ENCODE measurements at places on chromosomes 5 and 9.

DNA sequence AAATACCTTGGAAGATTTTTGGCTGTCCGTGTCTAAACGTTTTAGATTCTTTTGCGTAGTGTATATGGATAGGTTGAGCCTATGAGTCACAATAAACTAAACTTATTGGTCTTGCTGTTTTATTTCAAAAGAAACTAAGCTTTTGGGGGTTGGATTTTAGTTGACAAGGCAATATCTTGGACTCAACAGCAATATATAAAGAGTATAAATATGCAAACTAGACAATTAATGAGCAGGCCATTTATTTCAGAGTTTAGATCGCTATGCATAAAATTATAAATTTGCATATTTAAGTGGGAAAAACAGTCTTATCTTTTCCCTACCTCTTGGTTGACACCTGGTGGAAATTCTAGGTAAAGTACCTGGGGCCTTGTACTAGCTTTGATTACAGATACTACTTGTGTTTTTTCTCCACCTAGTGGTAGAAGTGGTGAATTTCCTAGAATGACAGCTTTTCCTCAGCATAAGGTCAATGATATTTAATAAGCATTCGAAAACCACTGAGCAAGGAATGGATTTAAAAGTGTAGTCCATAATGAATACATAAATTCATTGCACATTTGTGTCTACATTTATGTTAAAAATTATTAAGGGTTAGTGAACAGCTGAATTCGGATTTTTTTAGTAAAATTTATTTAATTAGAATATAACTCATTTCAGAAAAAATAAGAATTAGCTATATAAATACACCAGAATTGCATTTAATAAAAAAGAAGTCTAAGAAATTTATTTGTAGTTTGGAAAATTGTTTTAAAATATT, 1.7 kb upstream of the ARRDC3 start:
- DNase-seq: peak; percentile 74

DNA sequence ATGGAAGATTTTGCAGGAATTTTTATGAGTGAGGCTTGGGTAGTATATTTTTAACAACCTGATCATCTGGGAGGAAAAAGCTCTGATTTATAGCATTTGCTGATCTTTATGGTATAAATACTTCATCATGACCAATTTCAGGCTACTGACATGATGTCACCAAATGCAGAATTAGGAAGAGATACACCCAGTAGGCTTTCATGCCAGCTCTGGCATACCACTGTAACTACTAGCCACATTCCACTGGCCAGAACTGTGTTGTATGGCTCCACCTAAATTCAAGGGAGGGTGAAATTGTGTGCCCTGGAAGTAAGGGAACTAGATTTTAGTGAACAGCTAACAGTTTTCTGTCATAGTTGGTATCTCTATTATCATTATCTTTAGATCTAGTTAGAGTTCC, 17.6 kb downstream of the AP3S1 start:
- no peak for DNase-seq

GRCh38 chr5:73540192-73540591, 25.2 kb downstream of the ANKRA2 start:
- DNase-seq: peak; percentile 73

DNA sequence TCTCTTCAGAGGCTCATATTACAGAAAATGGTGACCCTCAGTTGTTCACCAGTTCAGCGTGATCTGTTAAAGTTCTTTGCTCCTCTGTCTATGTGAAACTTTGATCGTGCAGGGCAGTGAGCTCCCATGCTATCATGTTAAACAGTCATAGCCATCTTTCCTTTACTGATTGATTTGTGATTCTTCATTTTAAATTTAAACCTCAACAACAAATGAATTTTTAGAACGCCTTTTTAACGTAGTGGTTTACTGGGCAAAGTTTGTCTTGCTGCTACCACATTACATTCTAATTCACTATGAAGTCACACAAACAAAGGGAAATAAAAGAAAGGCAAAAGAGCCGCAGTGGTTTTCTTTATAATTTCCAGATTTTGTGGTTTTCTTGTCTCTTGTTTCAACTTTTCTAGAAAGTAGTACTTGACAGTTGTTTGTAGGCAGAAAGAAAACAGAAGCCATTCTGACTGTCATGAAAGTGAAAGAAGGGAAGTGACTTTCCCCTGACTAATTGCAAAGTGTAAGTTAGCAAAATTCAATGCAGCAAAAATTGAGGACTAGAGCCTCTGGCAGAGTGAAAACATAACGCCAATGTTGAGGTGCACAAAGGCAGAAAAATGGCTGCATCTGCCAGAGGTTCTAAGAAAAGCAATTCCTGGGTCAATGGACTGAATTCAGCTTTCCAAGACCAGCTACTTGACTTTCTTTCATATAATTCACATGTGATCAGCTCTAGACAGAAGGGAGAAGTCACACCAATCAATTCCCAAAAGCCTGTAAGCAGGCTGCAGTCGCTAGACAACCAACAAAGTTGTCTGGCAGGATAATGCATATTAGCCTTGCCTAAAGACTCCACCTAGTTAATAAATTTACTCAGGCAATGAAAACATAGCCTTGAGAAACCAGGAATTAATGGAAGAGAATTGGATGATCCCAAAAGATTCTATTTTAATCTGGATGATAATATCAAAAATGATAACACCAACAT, 7.1 kb upstream of the IFNA6 start:
- peak; percentile 23 for DNase-seq
